Activated naive CD4-positive, alpha-beta T cell treated with anti-CD3 and anti-CD28 coated beads for 36 hours (primary cell): ENCODE measurements at places on chromosomes 1 and 21. TPM values are rescaled to one million over a fixed set of nuclear protein-coding genes. Genes with fewer than 3 reads are reported as not detected.

The RNU1-1 gene
- total RNA-seq = 1,386 TPM

The S100A8 gene
- not detected for total RNA-seq

GRCh38 chr1:67749263-67749843 lies 64.4 kb downstream of the GADD45A start:
- no peaks in the 10 kb centered on the region for H3K27me3 ChIP-seq
- H3K27ac ChIP-seq = no peak overlapping the region
- DNase-seq = no peak
- H3K4me1 ChIP-seq = peaks cover 21% of the 10 kb centered on the region
- H3K4me3 ChIP-seq = no peak overlapping the region

- H3K27ac ChIP-seq = no peak overlapping the region
- DNase-seq = no peak
- H3K4me1 ChIP-seq = no peaks in the 10 kb centered on the region
- peaks cover 2% of the 10 kb centered on the region for H3K27me3 ChIP-seq
- H3K4me3 ChIP-seq = no peak overlapping the region
Observed at GRCh38 chr1:226541631-226542622, 6.6 kb upstream of the STUM start.

GRCh38 chr1:82947278-82947677 lies 1051.7 kb downstream of the TTLL7 start:
- H3K4me3 ChIP-seq = no peak overlapping the region
- no peaks in the 10 kb centered on the region for H3K36me3 ChIP-seq
- no peak overlapping the region for H3K27ac ChIP-seq
- H3K4me1 ChIP-seq = no peaks in the 10 kb centered on the region
- peaks cover 4% of the 10 kb centered on the region for H3K27me3 ChIP-seq

GRCh38 chr1:217135569-217135915 lies 412.3 kb upstream of the ESRRG start:
- DNase-seq = no peak
- H3K4me1 ChIP-seq = peaks cover 6% of the 10 kb centered on the region
- H3K4me3 ChIP-seq = no peak overlapping the region
- H3K36me3 ChIP-seq = peaks cover 5% of the 10 kb centered on the region

DNA sequence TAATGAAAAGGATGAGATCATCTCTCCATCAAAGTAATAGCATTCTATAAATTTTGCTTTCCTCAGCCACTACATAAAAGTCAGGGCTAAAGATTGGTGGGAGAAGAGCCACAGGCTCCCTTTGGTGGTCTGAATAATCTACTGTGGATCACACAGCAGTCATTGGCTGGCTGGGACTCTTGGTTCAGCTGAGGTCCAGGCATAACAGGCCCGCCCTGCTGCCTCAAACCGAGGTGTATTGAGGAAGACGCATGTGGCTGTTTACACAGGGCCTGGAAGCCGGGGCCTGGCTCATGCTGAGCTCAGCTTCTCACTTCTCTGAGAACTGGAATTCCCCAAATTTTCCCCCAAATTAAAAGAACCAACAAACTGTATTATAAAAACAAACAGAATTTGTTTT lies 139.2 kb downstream of the PTPRC start:
- H3K36me3 ChIP-seq = no peaks in the 10 kb centered on the region
- H3K27me3 ChIP-seq = no peaks in the 10 kb centered on the region
- H3K27ac ChIP-seq = no peak overlapping the region
- H3K4me1 ChIP-seq = peaks cover 12% of the 10 kb centered on the region
- no peak for DNase-seq
